ENCODE measurements at places on chromosomes 13 and 19.

DNA sequence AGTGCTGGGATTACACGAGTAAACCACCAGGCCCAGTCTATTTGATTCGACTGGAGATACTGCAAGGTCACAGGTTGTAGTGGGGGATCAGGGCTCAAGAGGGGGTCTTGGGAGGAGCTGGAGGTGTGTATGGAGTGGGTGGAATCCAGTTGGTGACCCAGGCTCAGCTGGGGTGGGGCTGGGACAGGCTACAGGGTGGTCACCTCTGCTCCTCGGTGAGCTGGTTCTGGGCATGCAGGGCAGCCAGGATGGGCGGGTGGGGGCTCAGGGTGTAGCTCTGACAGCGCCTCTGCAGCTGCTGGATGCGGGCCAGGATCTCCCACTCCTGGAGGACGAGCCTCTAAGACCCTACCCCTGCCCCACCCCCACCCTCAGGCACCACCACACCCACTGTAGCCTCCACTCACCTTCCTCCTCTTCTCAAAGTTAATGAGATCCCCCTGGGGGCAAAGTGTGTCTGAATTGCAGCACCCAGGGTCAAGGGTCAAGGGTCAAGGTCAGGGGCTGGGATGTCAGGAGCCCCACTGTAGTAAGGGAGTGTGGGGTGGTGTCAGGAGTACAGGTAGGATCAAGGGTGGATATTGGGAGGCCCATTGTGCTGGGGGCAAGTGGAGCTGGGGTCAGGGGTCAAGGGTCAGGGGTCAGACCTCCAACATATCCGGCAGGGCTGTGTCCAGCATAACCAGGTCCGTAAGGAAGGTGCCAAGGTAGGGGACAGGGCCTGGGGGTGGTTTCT, 17.1 kb downstream of the RGL3 start:
- DNase-seq, result no peak

GRCh38 chr13:85935868-85936467, 136.7 kb upstream of the SLITRK6 start:
- no peak for DNase-seq

GRCh38 chr19:11069561-11069960, 19.7 kb upstream of the LDLR start:
- DNase-seq, result no peak

GRCh38 chr13:72061613-72062012, 194.6 kb upstream of the DACH1 start:
- no peak for DNase-seq

GRCh38 chr19:1066748-1067340, at the start of gene ARHGAP45:
Gene ARHGAP45, plus strand, starts transcription at chr19:1067167. Its CDS starts 239 bp downstream, at chr19:1067406.
- DNase-seq, result no peak

DNA sequence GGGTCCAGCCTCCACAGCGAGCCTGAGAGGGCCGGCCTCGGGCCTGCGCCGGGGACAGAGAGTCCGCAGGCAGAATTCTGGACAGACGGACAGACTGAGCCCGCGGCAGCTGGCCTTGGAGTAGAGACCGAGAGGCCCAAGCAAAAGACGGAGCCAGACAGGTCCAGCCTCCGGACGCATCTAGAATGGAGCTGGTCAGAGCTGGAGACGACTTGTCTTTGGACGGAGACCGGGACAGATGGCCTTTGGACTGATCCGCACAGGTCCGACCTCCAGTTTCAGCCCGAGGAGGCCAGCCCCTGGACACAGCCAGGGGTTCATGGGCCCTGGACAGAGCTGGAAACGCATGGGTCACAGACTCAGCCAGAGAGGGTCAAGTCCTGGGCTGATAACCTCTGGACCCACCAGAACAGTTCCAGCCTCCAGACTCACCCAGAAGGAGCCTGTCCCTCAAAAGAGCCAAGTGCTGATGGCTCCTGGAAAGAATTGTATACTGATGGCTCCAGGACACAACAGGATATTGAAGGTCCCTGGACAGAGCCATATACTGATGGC, 490 bp downstream of the ITPKC start:
- DNase-seq, result no peak

GRCh38 chr19:17778968-17779929, 15.7 kb upstream of the B3GNT3 start:
- DNase-seq, result peak; percentile 48
